ENCODE measurements at places on chromosomes 1 and 21.

DNA sequence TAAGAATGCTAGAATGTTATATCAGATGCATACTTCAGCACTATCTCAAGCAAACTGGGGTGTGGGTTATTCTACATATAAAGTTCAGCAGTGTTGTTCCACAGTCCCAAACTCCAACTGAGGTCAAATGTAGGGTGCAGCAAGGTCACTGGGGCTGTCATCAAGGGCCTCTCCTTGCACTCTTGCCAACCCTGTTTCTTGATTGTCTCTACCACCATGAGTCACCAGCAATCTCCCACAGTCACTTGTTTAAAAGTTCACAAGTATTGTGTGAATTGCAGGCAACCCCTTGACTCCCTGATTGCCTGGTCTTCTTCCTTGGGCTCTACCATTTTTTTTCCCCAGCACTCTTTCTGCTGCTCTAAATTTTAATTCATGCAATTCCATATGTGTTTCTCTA is 10.6 kb downstream of the METTL18 start:
- no peak for DNase-seq

DNA sequence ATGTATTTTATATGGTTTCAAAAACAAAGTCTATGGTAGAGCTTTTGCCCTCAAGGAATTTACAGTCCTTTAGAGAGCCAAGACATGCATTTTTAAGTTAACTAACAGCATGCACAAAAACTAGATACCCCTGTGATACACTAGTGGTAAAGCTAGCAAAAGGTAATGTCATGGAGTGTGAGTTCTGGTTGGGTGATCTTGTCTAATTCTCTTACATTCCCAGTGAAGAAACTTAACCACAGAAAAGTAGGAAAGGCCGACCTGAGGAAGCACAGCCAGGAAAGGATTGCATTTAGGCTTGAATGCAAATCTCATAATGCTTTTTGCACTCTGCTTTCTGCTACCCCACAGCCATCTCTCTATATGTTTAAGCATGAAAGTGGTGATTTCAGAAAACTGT is 202.2 kb downstream of the ROR1 start:
- no peak for DNase-seq

- DNase-seq = no peak
These were observed 117.3 kb downstream of the KAZN start for GRCh38 chr1:14715802-14716201.

GRCh38 chr1:160567858-160568682 is 11.2 kb downstream of the CD84 start:
- DNase-seq = no peak

GRCh38 chr21:34836103-34836932 is 167.5 kb downstream of the CLIC6 start:
- peak; percentile 96 for DNase-seq

DNA sequence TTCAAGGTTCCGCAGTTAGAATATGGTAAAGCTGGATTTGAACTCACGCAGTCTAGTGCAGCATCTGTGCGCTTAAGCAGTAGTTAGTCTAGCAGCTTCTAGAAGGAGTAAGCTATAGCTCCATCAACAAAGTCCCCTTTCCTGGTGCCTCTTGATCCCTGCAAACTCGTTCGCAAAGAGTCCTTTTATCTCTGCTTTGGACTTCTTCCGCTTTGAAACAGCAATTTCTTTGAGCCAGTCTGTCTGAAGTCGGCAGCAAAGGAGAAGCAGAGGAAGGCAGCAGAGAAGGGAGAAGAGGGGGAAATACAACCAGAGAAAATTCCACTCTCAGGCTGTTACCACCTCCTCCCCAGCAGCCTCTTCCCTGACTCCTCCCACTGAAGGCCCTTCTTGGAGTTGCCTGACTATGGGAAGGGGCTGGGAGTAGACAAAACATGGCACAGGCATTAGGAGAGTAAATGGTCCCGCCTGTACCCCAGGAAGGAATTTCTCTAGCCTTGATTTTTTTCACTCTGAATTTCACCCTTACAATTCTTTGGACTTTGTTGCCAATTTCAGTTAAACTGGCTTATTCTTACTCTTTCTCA is 25.9 kb downstream of the HSD3B2 start:
- no peak for DNase-seq

DNA sequence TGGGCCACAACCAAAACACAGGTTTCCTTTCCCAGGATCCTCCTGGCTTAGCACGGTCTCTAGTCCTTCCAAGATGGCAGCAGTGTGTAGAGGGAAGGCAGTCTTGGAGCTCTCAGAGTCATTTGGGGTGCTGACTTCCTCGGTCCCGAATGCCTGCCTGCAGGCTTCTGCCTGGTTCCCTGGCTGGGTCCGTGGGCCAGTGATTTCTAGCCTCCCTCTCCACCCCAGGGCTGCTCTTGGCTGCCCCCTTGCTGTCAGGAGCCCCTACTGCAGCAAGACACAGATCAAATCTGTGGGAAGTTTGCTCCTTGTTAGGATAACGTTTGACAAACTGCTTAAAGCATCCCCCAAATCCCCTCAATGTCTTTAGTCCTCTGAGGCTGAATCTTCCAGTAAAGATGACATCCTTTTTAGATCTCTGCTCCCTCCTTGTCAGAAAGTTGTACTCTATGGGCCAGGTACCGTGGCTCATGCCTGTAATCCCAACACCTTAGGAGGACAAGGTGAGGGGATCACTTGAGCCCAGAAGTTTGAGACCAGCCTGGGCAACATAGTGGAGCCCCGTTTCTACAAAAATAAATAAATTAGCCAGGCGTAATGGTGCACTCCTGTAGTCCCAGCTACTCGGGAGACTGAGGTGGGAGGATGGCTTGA is 272.5 kb downstream of the RRAGC start:
- DNase-seq = no peak

DNA sequence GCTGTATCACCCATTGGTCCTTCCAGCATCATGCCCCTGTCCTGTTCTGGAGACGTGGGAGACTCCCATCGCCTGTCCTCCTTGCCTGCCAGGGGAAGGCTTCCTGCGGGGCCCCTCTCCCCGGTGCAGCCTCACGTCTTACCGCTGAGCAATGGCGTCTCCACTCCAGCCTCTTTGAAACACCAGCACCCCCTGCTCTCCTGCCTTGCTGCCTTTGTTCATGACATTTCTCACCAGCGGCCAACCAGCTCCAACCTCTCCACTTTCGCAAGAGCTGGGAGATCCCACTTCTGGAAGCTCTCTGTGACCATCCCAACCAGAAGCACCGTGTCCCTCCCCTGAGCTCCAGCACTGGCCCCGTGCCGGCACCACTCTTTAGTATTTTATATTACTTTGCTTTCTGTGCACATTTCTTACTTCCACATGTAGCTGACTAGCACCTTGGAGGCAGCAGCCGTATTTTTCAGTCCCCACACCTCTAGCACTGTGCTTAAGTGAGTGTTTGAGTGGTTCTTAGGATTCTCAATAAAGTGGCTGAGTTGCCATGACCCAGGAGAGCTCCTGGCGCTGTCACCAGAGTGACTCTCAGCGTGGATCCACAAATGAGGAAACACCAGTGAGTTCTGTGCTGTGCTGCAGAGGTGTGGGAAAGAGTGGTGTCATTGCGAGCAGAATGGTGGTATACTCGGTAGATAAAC is 83.5 kb downstream of the ATP5PO start:
- DNase-seq = no peak

- no peak for DNase-seq
These were observed 4.1 kb downstream of the RWDD3 start for GRCh38 chr1:95237981-95238703.

GRCh38 chr1:40664791-40665190 is 691 bp downstream of the RIMS3 start:
- no peak for DNase-seq
